ENCODE measurements at places on chromosomes 12 and 14.

DNA sequence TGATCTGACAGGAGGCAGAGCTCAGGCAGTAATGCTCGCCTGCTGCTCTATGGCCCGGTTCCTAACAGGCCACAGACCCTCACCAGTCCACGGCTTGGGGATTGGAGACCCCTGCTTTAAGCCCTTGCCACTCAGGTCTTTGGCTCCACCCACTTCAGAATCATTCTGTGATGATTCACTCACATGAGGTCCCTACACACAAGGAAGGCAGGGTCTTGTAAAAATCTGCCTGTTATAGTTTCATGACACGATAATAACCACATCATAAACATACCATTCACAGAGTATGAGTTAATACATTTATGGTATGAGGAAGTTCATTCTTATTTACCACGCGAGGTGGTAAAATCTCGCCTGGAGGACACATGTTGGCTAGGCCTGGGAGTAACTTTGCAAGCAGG, 29.0 kb upstream of the MAX start:
- peak; percentile 83 for DNase-seq

DNA sequence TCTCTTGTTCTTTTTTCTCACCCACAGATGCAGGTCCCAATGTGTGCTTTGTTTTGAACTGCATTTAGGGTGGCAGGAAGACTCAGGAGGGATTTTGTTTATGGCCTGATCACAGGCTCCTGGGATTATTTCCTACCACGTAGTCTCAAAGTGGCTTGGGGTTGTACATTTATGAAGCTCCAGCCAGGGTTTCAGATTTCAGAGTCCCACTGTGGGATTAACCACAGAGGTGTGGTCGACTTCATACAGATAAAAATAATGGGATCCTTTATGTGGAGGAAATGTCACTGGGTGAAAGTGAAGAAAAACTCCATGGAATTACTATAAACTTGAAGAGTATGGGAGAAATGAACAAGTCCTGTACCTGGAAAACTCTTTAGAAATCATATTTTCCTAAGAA, 14.2 kb upstream of the PPP1R1A start:
- DNase-seq = no peak

GRCh38 chr12:108783446-108783845, 52.1 kb upstream of the CORO1C start:
- no peak for DNase-seq

GRCh38 chr12:95412482-95413311, 61.3 kb upstream of the METAP2 start:
- DNase-seq = peak; percentile 98

GRCh38 chr14:74542056-74542685, 48.6 kb downstream of the ISCA2 start:
- no peak for DNase-seq

GRCh38 chr12:122238861-122239260, 13.0 kb upstream of the DIABLO start:
- no peak for DNase-seq

- DNase-seq = peak; percentile 38
Measured at GRCh38 chr12:107320033-107320928, 226.9 kb upstream of the CRY1 start.

DNA sequence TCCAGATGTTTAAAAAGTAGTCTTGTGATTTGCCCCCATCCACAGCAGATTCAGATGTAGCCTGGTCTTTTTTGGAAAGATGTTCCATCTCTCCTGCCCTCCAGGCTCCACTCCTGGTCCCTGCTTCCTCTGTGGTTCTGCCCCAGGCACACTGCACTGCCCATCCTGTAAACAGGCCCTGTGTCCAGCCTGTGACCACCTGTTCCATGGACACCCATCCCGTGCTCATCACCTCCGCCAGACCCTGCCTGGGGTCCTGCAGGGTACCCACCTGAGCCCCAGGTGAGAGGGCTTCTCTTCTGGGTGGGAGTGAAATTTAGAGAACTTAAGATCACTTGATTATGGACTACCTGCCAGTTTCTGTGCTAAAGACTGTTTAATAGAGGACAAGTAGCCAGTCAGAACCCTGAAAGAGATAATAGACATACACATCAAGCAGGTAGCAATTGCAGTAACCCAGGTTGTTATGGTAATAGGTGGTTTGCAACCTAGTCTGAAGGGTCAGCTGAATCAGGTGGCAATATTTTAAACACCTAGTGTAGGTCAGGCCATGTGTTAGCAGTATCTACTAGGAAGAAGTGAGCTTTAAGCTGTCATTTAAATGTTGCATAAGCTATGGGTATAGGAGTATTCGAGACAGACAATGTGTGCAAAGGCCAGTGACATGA, 2.1 kb downstream of the RNF31 start:
- no peak for DNase-seq

- DNase-seq = peak; percentile 39
Measured at GRCh38 chr12:44317651-44318126, 481.8 kb downstream of the TMEM117 start.

GRCh38 chr12:108856428-108857157, 790 bp downstream of the SSH1 start:
- DNase-seq = peak; percentile 87

DNA sequence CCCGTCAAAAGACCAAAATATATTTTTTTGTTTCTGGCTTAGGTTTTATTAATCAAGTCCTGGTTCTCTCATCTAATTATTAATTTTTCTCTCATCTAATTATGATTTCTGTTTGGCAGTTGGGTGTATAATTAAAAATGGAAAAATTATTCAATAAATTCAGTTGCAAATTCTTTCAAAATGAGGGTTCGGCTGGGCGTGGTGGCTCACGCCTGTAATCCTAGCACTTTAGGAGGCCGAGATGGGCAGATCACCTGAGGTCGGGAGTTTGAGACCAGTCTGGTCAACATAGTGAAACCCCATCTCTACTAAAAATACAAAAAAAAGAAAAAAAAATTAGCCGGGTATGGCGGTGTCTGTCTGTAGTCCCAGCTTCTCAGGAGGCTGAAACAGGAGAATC, 3.9 kb upstream of the GTSF1 start:
- DNase-seq = no peak

DNA sequence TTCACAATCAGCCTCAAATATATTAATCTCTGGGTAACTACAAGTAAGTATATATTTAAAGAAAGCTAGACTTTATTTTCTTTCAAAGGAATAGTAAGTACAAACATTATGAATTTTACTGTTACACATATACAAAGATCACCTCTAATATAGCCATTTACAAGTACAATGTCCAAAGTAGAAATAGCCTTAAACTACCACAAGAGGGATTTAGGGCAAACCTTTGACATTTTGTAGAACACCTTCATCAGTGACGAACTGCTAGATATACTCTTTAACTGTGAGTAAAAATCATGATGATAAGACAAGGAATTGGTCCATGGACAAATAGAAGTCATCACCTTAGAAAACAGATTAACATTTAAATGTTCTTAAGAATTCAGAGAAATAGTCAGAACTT, 69.8 kb downstream of the CNTN1 start:
- no peak for DNase-seq

- DNase-seq = peak; percentile 5
Measured at GRCh38 chr12:6112004-6112403, 12.5 kb downstream of the VWF start.

DNA sequence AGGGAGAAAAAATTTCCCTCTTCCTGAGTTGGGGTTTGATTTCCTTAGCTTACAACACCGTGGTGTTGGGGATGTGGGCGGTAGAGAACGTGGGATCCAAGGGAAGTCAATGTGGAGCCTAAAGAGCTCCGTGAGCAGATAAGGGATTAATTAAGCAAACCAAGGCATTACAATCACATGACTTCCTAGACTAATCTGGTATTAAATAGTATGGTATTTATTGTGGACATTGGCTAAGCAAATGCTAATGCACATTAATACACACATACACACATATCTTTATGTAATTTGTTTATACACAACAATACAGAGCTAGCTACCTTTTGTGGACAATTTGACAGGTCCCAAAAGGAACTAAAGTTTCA, 791 bp upstream of the RNF41 start:
- no peak for DNase-seq

DNA sequence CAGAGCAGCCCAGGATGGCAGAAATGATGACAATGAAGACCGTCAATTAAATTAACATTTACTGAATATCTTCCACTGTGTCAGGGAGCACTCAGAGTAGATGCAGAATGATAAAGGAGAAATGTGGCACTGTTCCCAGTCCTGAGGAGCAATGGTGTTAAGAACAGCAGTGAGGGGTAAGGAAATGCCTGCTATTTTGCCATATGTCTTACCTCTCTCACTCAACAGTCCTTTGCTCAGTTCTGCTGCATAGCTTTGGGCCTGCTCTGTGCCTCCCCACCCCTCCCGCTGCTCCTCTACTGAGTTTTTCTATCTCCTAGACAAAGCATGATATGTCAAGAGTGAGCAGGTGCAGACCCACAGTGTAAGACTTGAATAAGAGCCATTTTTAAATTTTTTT, 318.8 kb downstream of the NAV3 start:
- DNase-seq = peak; percentile 27

DNA sequence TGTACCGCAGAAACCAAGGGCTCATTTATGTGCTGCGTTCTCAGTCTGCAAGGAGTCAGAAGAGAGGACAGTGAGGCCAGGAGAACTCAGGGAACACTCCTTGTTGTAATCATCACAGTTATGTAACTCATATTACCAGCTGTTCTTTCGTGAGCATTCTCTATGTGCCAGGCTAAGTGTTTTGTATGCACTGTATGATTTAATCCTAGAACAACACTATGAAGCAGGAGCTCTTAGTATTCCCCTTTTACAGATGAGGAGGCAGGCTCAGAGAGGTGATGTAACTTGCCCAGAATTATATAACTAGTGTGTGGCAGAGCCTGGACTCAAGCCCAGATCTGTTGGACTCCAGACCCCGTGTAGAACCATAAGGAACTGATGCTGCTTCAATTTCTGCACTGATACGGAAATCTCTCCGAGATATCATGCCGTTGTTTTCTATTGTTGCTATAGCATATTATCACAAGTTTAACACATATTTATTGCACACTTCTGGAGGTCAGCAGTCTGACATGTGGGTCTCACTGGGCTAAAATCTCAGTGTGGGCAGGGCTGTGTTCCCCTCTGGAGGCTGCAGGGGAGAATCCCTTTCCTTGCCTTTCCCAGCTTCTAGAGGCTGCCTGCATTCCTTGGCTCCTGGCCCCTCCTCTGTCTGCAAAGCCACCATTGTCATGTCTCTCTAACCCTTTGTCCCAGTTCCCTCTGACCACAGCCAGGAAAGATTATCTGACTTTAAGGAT, 16.3 kb upstream of the CD9 start:
- peak; percentile 79 for DNase-seq

DNA sequence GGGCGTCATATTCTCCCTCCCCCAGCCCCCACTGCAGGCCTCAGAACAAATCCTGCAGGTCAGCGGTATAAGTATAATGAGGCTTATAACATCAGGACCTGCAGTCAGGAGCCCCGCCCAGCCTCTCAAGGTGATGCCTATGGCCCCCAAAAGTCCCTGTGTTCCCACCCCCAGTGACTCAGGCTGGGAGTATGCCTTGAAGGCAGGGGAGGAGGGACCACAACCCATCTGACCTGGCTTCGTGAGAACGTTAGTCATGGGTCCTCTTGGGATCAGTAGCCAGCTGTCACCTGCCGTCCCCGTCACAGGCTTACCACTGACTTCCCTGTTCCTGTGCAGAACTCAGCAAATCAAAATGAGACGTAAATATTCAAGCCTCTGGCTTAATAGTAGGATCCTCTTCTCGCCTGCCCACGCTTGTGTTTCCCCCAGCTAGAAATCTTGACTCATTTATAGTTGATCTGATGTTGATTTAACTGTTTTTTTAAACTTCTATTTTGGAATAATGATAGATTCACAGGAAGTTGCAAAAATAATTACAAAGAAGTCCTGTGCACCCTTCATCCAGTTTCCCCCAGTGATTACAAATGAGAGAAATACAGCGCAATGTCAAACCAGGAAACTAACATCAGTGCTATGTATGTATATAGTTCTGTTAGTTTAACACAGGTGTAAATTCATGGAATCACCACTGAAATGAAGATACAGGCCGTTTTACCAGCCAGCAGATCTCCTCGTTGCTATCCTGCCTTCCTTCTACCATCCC, 107.5 kb downstream of the ADGRD1 start:
- no peak for DNase-seq

GRCh38 chr12:4762773-4763172, 42.6 kb downstream of the GALNT8 start:
- DNase-seq = no peak

GRCh38 chr12:96919510-96920210, 12.6 kb downstream of the NEDD1 start:
- no peak for DNase-seq

GRCh38 chr14:77052281-77053044, 24.0 kb upstream of the IRF2BPL start:
- no peak for DNase-seq

GRCh38 chr14:36066636-36067035, 109.9 kb downstream of the PTCSC3 start:
- peak; percentile 7 for DNase-seq

DNA sequence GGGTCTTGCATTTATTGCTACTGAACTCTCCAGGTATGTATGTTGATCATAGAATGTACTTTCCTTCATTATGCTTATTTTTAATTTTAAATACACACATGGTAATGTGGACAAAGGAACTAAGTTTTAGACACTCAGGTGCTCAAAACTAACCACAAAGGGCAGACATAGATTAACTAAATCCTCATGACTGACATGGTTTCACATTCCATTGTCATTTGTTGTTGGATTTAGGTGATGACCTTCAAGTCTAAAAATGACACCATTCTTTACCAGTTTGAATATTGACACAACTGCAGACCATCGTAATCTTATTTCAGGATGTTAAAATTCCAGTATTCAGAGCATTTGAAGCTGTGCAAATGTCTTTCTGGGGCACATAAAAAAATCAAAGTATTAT, 128.4 kb downstream of the BBS10 start:
- DNase-seq = no peak

DNA sequence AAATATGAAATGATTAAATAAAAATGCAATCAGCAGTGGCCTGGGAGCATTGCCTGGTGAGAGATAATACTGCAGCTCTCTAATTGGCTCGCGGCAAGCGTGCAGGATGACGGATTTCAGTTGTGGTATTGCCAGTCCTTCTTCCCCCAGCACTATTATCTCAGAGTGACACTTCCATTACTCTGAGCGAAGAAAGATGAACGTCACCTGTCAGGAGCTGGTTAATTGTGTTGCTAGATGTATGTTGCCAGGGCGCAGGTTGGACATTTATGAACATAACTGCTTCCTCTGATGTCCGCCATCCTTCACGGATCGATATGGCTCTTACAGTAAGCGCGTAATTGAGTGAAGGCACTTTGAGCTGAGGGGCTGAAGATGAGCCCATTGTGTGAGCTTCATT, 374.9 kb downstream of the PDZRN4 start:
- DNase-seq = no peak

- DNase-seq = no peak
Measured at GRCh38 chr14:65387628-65388027, 24.9 kb upstream of the FUT8 start.

GRCh38 chr12:123271001-123271668, 521 bp downstream of the CDK2AP1 start:
- peak; percentile 68 for DNase-seq

GRCh38 chr14:29822430-29822709, 105.3 kb downstream of the PRKD1 start:
- DNase-seq = peak; percentile 31

GRCh38 chr12:76533331-76533730, 26.2 kb downstream of the OSBPL8 start:
- DNase-seq = no peak

All from EH (cell line).